ENCODE measurements at places on chromosomes 2 and 18.

DNA sequence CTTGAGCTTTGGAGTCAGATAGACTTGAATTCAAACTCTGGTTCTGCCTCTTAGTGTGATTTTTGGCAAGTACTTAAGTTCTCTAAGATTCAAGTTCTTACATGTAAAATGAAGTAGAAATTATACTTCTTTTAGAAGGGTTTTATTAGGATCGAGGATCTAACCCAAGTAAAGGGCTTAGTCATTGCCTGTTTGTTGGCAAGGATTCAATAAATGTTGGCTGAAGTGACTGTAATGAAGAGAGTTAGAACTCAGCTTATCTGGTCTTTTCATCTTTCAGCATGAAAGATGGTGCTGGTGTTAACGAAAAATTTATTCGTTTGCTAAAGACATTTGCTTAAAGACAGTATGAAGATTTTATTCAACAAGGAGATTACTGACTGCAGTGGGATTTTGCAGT is 315.9 kb upstream of the THUMPD2 start:
- no peak for DNase-seq
- no peaks in the 10 kb centered on the region for H3K27me3 ChIP-seq
- H3K36me3 ChIP-seq = no peaks in the 10 kb centered on the region
- H3K4me1 ChIP-seq = no peaks in the 10 kb centered on the region
- H3K27ac ChIP-seq = peak overlapping the region; percentile 50

DNA sequence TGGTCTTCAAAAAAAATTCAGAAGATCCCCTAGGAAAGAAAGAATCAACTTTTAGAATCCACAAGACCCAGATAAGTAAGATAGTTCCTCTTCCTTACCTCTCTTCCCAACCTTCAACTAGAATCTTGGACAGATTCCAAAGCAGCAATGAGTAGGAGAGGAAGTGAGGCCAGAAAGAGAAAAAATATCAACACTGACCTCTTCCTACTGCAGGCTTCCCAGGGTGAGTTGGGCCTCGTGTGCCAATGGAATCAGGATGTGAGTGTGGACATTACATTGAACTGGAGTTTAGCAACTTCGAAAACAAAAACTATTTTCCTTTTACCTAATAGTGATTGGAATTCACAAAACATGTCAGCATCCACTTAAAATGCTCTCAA is 102.5 kb upstream of the PIEZO2 start:
- H3K4me3 ChIP-seq = no peak overlapping the region
- H3K4me1 ChIP-seq = no peaks in the 10 kb centered on the region
- no peak for DNase-seq
- H3K36me3 ChIP-seq = no peaks in the 10 kb centered on the region
- H3K27me3 ChIP-seq = no peaks in the 10 kb centered on the region

- H3K27me3 ChIP-seq = no peaks in the 10 kb centered on the region
- H3K27ac ChIP-seq = no peak overlapping the region
- peaks cover 7% of the 10 kb centered on the region for H3K4me1 ChIP-seq
- no peaks in the 10 kb centered on the region for H3K36me3 ChIP-seq
- peak overlapping the region; percentile 56 for H3K4me3 ChIP-seq
- peak; percentile 78 for DNase-seq
Observed at GRCh38 chr18:48007955-48008701, 77.7 kb upstream of the SMAD2 start.

DNA sequence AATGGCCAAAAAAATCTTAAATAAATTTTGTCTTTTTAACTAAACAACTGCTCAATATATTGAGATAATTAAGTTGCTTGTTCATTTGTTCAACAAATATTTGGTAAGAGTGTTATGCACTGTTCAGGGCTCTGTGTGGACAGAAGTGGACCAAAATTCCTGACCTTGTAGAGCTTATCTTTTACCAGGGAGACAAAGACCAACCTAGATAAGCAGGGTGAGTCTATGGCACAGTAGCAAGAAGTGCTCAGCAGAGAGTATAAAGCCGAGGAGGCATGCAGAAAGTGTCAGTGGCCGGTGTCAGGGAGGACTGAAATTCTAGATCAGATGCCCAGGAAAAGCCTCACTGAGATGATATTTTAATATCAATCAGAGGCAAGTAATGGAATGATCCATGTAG is 2.6 kb downstream of the RAB27B start:
- H3K36me3 ChIP-seq = no peaks in the 10 kb centered on the region
- H3K27ac ChIP-seq = no peak overlapping the region
- no peak for DNase-seq
- no peaks in the 10 kb centered on the region for H3K4me1 ChIP-seq
- H3K4me3 ChIP-seq = no peak overlapping the region
- no peaks in the 10 kb centered on the region for H3K27me3 ChIP-seq

DNA sequence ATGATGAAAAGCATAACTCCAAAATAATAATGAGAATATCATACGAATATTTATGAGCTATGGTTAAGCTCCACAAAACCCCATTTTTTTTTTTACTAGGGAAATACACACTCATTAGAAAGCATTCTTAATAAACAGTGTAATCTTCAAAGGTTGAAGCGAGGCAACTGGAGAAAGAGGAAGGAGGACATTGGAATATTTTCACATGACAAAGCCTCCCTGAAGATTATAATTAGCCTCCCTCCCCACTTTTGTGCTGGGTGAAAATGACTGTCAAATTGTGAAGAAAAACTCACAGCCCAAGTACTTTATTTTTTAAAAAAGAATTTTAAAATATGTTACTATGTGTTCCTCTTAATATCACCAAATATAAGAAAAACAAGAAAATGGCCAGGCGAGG is 64.1 kb upstream of the NFU1 start:
- H3K36me3 ChIP-seq = no peaks in the 10 kb centered on the region
- no peak for DNase-seq
- H3K27me3 ChIP-seq = no peaks in the 10 kb centered on the region
- H3K27ac ChIP-seq = no peak overlapping the region
- peaks cover 6% of the 10 kb centered on the region for H3K4me1 ChIP-seq

- H3K27me3 ChIP-seq = no peaks in the 10 kb centered on the region
- DNase-seq = no peak
- H3K4me3 ChIP-seq = no peak overlapping the region
- H3K4me1 ChIP-seq = peaks cover 65% of the 10 kb centered on the region
- no peak overlapping the region for H3K27ac ChIP-seq
Observed at GRCh38 chr18:23460285-23461273, 7.5 kb downstream of the RIOK3 start.

DNA sequence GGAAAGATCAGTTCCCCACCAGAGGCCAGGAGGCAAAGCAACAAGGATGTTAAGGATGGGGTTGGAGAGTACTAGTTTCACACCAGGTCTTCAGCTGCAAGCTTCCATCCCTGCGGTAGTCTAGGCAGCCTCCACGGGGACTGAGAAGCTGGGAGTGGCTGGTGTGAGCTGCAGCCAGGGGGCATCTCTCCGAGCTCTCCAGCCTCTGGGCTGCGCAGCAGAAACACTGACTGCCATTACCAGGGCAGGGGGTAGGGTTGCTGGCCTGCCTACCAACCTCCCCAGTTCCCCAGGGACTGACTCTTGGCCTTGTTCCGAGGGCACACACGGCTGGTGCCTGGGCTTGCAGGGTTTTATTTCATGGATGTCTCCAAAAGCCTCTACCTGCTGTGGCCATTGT is 15.9 kb downstream of the GATA6 start:
- DNase-seq = no peak
- H3K4me3 ChIP-seq = no peak overlapping the region
- H3K36me3 ChIP-seq = peaks cover 88% of the 10 kb centered on the region
- H3K27ac ChIP-seq = peak overlapping the region; percentile 100

DNA sequence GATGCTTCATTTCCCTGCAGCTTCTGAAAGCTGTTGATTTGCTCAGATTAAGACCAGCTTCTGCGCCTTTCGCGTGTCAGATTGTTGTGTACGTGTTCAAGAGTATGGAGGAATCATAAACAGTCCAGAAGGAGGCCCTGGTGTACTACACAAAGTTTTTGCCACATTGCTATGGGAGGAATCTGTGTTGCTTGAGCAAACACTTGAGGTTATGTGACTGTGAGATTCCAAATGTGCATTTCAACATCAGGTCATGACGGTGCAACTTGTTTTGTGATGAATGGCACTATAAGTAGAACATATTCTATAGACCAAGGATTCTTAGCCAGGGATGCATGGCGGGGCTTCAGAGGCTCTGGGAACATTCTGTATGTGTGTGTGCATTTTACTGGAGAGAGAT is 35.0 kb downstream of the SRSF7 start:
- H3K27ac ChIP-seq = no peak overlapping the region
- no peak for DNase-seq
- no peaks in the 10 kb centered on the region for H3K36me3 ChIP-seq
- H3K4me3 ChIP-seq = no peak overlapping the region

GRCh38 chr2:55555977-55556376 is 36.5 kb downstream of the CFAP36 start:
- no peak overlapping the region for H3K27ac ChIP-seq
- no peak overlapping the region for H3K4me3 ChIP-seq
- DNase-seq = no peak
- no peaks in the 10 kb centered on the region for H3K4me1 ChIP-seq
- H3K36me3 ChIP-seq = peaks cover 44% of the 10 kb centered on the region

GRCh38 chr2:115386465-115386864 is 944.0 kb downstream of the DPP10 start:
- no peak for DNase-seq
- no peaks in the 10 kb centered on the region for H3K4me1 ChIP-seq
- H3K4me3 ChIP-seq = no peak overlapping the region
- no peaks in the 10 kb centered on the region for H3K36me3 ChIP-seq
- H3K27me3 ChIP-seq = no peaks in the 10 kb centered on the region
- H3K27ac ChIP-seq = no peak overlapping the region

- no peak for DNase-seq
- H3K27ac ChIP-seq = no peak overlapping the region
- no peaks in the 10 kb centered on the region for H3K4me1 ChIP-seq
- H3K4me3 ChIP-seq = no peak overlapping the region
- no peaks in the 10 kb centered on the region for H3K27me3 ChIP-seq
Observed at GRCh38 chr2:226874749-226875148, 38.9 kb downstream of the RHBDD1 start.

GRCh38 chr2:63846487-63846886 is 4.8 kb downstream of the UGP2 start:
- no peak for DNase-seq
- H3K27ac ChIP-seq = peak overlapping the region; percentile 38
- peaks cover 50% of the 10 kb centered on the region for H3K4me1 ChIP-seq
- peak overlapping the region; percentile 75 for H3K4me3 ChIP-seq
- H3K27me3 ChIP-seq = no peaks in the 10 kb centered on the region

DNA sequence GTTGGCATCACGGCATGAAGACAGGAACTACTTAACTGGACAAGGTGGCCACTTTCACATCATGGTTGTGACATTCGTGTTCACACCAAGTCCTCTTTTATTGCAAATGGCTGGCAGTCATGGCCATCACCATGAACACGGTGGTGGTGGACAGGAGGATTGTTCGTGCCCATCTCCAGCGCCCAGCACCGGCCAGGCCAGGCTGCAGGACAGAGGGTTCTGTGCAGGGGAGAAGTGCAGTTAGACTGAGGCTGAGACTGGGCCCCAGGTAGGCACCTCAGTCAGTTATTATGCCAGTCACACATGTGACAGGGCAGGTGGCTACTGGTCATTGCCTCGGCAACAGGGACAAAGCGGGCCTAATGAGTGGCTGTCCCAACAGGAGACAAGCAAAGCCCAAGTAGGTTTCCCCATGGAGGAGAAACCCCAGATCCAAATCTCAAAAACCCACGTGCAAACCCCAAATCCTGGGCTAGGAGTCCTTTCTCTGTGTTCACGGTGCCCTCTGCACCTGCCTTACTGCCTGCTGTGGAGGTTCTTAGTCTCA is 468.1 kb upstream of the MYT1L start:
- H3K4me1 ChIP-seq = no peaks in the 10 kb centered on the region
- no peak overlapping the region for H3K27ac ChIP-seq
- no peaks in the 10 kb centered on the region for H3K36me3 ChIP-seq
- H3K27me3 ChIP-seq = no peaks in the 10 kb centered on the region
- no peak for DNase-seq

DNA sequence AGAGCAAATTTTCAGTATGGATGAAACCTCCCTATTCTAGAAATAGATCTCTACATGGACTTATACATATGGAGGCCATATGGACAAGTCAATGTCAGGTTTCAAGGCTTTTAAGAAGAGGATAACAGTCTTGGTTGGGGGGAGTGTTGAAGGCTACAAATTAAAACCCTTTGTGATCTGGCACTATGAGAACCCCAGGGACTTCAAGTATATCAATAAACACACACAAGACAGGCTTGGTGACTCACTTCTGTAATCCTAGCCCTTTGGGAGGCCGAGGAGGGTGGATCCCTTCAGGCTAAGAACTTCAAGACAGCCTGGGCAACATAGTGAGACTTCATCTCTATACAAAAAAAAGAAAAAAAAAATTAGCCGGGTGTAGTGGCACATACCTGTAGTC is 127.2 kb upstream of the SP5 start:
- no peak overlapping the region for H3K27ac ChIP-seq
- DNase-seq = no peak
- H3K4me3 ChIP-seq = no peak overlapping the region
- no peaks in the 10 kb centered on the region for H3K4me1 ChIP-seq
- H3K27me3 ChIP-seq = no peaks in the 10 kb centered on the region

GRCh38 chr2:10467401-10467800 is 19.3 kb upstream of the ODC1 start:
- H3K27ac ChIP-seq = no peak overlapping the region
- no peaks in the 10 kb centered on the region for H3K4me1 ChIP-seq
- DNase-seq = no peak

DNA sequence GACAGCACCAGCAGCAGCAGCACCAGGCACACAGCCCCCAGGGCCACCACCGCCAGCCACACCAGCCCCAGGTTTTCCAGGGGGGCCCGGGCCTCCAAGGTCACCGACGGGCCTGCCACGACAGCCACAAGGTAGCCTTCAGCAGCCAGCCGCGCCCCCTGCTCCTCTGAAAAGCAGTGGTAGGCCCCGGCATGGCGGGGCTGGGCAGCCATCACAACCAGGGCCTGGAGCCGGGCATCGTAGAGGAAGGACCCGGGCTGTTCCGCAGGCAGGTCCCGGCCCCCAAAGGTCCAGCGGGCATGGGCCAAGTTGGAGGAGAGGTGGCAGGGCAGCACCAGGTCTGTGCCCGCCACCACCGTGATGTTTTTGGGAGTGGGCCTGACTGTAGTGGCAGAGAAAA is 3.3 kb upstream of the ANKRD39 start:
- no peaks in the 10 kb centered on the region for H3K27me3 ChIP-seq
- peaks cover 64% of the 10 kb centered on the region for H3K4me1 ChIP-seq
- H3K4me3 ChIP-seq = no peak overlapping the region
- peaks cover 50% of the 10 kb centered on the region for H3K36me3 ChIP-seq

DNA sequence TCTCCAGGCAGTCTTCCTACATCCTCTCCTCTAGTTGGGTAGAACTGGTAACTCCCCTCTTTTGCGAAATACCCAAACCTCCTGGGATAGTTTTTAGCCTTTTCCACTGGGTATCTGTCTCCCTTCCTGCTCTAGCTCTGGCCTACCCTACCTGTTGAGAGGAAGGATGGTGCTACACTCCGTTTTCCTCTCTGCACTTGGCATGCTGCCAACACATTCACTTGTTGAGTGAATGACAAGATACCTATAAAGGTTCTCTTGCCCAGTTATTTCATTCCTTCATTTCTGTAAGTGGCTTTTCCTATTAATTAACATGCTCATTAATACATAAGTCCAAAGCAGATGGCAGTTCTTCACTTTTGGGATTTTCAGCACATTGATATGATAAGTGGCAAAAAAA is 293.8 kb downstream of the CNTNAP5 start:
- H3K4me1 ChIP-seq = no peaks in the 10 kb centered on the region
- H3K4me3 ChIP-seq = no peak overlapping the region
- no peaks in the 10 kb centered on the region for H3K27me3 ChIP-seq

All from heart left ventricle (tissue), 16 donors.